ENCODE measurements at places on chromosomes 2 and 18. TPM values are rescaled to one million over a fixed set of nuclear protein-coding genes. Genes with fewer than 3 reads are reported as not detected.

- DNase-seq: peak; percentile 50
These were observed 143.7 kb downstream of the MC4R start for GRCh38 chr18:60228609-60229595.

GRCh38 chr2:18836436-18836835 lies 247.1 kb upstream of the NT5C1B start:
- no peak for DNase-seq

GRCh38 chr2:100197631-100198153 lies 55.3 kb upstream of the AFF3 start:
- DNase-seq: no peak

- no peak for DNase-seq
These were observed 1485.4 kb upstream of the CELF4 start for GRCh38 chr18:39051013-39051412.

Gene FOXD4L1
- 1.6 TPM for polyA plus RNA-seq

GRCh38 chr2:135962366-135963123 lies 22.9 kb downstream of the DARS1 start:
- DNase-seq: no peak

- DNase-seq: no peak
These were observed 303.9 kb downstream of the CPS1 start for GRCh38 chr2:210860276-210860675.

Gene SERPINB13
- polyA plus RNA-seq: not detected

Gene ALPG
- not detected for polyA plus RNA-seq

DNA sequence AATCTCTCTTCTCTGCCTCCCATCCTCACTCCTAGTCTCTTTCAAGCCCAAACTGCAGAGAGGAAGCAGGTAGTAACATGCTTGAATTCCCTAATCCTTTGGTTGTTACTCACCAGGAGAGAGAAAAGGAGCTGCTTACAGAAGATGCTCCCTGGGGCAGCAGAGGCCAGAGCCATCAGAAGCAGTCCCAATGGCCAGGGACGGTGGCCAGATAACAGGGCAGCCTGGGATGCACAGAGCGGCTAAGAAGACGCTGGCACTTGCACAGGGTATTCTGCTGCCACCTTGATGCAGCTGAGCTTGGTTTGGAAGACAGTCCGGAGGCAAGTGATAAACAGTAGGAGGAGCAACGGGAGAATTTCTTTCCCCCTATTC lies 250 bp downstream of the DSC1 start:
- DNase-seq: no peak

DNA sequence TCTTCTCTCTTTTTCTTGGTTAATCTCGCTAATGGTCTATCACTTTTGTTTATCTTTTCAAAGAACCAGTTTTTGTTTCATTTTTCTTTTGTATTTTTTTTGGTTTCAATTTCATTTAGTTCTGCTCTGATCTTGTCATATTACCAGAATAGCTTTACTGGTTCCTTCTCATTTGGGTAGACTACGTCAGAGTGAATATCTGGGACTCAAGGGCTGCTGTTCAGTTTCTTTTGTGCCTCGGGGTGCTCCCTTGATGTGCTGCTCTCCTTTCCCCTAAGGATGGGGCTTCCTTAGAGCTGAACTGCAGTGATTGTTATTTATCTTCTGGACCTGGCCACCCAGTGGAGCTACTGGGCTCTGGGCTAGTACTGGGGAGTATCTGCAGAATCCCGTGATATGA lies 29.4 kb upstream of the IL1RN start:
- DNase-seq: no peak

- DNase-seq: no peak
These were observed 546.8 kb upstream of the NETO1 start for GRCh38 chr18:73414598-73414997.

DNA sequence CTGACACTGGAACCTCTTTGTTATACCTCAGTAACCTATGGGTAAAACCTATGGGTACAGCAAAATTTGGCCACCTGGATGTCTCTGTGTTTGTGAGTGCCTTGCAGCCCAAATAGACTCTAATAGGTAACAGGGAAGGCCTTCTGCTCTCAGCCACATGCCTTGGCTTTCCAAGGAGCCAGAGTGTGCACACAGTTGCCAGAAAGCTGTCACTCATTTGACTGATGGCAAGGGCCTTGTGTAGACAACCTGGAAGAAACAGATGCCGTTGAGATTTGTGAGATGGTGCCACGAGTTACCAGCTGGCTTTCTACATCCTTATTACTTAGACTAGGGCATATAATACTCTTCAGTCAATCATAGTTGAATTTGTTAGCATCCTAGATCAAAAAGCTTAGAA lies 90.1 kb upstream of the RAB12 start:
- no peak for DNase-seq

- DNase-seq: no peak
These were observed 115.5 kb downstream of the KCTD1 start for GRCh38 chr18:26432651-26433424.

Measured in forelimb muscle (tissue), 1 donor.